ENCODE measurements at places on chromosomes 2 and 18.

DNA sequence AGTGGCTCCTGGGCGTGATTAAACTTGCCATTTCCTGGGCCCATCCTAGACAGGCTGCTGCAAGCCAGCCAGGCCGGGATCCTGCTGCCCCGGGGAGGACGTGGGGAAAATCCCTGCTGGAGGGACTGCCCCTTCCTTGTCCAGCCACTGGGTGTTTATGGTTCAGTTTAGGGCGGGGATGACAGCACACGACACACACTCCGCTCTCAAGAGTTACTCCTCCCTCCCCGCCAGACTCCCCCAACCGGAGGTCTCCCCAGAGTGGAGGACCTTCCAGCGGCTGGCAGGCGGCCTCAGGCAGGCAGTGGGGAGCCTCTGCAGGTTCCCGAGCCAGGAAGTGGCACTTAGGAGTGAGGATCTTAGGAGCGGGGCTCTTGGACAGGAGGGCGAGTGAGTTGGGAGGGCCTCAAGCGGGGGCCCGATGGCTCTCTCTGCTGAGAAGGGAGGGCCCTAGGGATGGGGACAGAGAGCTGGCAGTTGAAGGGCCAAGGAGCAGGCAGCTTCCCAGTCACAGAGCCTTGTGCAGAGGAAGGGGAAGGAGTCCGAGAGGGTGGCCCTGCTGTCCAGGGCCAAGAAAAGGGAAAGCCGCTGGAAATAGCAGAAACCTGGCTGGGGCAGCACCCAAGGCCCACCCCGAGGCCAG lies 5.7 kb upstream of the GPR35 start:
- no peak for DNase-seq

- DNase-seq: no peak
Observed at GRCh38 chr2:221488136-221488807, 83.8 kb downstream of the EPHA4 start.

DNA sequence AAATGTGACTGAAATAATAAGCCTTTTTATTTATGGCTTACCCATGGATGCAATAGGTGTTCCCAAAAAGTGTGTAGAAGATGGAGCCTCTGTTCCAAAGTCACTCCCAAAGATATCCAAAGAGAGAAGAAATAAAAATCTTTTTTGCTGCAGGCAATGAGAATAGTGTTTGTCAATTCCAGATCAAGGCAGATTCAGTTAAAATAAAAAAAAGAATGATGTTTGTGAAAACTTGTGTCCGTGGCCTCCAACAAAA lies 43.9 kb downstream of the COMMD1 start:
- no peak for DNase-seq

- no peak for DNase-seq
Observed at GRCh38 chr2:109194620-109194937, 65.6 kb downstream of the SH3RF3 start.
